ENCODE measurements at places on chromosomes 3 and 15. TPM values are rescaled to one million over a fixed set of nuclear protein-coding genes. Genes with fewer than 3 reads are reported as not detected.
A peak's percentile ranks its signal among the peaks of the same experiment; 100 is the strongest.

Gene OXTR
- total RNA-seq: 5.0 TPM

Gene PLIN1
- 0.08 TPM for total RNA-seq

Gene ADAMTS9
- 0.13 TPM for total RNA-seq

- H3K4me1 ChIP-seq: peaks cover 5% of the 10 kb centered on the region
- H3K36me3 ChIP-seq: no peaks in the 10 kb centered on the region
- peak; percentile 34 for DNase-seq
- 0 out of 2 replicates have a peak, but pooled peaks cover 4% of the 10 kb centered on the region for H3K27me3 ChIP-seq
- no peak overlapping the region for H3K27ac ChIP-seq
- H3K4me3 ChIP-seq: no peak overlapping the region
Observed at GRCh38 chr3:187828579-187829452, 83.5 kb upstream of the BCL6 start.

GRCh38 chr15:71219645-71220044 lies 104.4 kb downstream of the THSD4 start:
- H3K4me1 ChIP-seq: no peaks in the 10 kb centered on the region
- no peak overlapping the region for H3K4me3 ChIP-seq
- no peaks in the 10 kb centered on the region for H3K36me3 ChIP-seq
- no peak overlapping the region for H3K27ac ChIP-seq
